ENCODE measurements at places on chromosomes 6 and 20.

GRCh38 chr6:109456710-109457561 is 1.4 kb upstream of the MICAL1 start:
- DNase-seq: no peak

- DNase-seq: no peak
Observed at GRCh38 chr6:96907498-96907897, 9.8 kb upstream of the NDUFAF4 start.

DNA sequence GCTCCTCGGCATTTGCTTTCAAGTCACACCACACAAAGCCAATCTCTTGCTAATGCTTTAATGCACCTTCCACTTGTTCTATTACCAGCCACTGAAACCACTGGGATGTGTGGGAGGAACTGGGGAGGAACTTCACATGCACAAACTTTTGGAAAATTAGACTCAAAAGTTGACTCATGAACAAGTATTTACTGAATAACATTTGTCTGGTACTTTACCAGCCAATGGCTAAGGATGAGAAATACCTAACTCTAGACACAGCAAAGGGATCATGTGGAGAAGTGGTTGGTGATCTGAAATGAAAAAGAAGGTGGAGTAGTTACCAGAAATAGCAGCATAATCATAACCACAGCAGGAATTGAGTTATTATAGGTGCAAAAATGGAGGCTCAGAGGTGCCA is 554.0 kb upstream of the NOX3 start:
- DNase-seq: no peak

DNA sequence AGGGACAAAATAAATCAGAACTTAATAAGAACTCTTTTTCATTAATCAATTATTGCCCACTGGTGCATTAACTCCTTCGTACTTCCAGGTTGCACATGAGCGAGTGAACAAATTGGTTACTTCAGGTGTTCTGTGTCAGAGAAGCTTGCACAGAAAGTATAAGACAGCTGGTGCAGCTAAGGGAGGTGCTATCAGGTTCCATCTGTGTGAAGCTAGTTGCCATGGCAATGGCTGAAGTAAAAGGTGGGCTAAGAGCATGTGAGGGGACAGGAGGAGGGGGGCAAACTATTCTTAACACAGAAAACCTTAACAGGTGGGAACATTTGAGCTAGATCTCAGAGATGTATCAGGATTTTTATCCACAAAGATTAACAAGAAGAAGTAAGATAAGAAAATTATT is 81.6 kb downstream of the MANEA start:
- no peak for DNase-seq

DNA sequence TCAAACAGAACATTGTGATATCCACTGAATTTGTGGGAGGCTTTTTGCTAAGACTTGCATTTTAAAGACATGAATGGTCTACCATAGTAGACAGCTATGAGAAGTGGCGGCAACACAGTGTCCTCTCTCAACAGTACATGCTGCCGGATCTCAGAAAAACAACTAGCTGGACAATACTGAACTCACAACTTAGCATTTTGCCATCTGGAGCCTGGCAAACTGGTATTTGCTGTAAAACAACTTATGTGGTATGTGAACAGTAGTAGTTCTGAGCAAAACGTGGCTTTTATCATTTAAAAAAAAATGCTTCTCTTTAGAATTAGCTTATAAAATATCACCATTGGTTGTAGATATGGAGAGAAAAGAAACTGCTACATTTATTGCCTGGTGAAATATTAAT is 3.3 kb upstream of the PXDC1 start:
- DNase-seq: no peak

DNA sequence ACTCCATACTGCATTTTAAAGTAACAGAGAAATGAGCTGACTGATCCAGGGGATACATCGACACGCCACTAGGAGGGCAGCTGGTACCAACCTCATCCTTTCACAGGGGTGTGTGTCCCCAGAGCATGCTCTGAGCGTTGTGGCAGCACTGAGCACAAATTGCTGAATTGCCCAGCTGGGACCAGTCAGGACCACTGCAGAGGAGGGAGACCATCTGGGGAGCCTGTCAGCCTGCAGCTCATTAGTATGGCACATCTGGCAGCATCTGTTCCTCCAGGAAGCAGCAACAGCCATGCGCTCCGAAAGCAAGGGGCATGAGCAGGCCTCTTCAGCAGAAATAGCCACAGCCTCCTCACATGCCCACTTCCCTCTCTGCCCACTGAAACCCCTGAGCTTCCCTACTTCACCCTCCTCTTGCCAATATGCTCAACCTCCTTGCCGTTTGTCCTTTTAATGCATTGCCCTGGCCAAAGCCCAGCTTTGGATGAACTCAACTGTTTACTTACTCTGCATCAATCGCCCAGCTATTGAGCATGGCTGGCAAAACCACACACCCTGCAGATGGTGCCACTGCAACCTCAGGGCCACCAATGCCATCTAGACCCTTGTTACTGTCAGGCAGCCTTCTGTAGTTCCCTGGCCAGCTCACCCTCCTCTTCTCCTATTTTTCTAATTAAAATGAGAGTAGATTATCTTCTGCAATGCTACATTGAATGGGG is 77.6 kb upstream of the NEDD9 start:
- DNase-seq: no peak

- no peak for DNase-seq
Observed at GRCh38 chr6:116017546-116018295, 43.0 kb downstream of the FRK start.

GRCh38 chr6:24125980-24126379 is at the start of gene NRSN1:
NRSN1 (plus strand) TSS chr6:24126215; CDS start chr6:24134328, 8,113 bp downstream.
- DNase-seq: peak; percentile 93
